Activated gamma-delta T cell (primary cell): ENCODE measurements at places on chromosomes 12 and 14.

DNA sequence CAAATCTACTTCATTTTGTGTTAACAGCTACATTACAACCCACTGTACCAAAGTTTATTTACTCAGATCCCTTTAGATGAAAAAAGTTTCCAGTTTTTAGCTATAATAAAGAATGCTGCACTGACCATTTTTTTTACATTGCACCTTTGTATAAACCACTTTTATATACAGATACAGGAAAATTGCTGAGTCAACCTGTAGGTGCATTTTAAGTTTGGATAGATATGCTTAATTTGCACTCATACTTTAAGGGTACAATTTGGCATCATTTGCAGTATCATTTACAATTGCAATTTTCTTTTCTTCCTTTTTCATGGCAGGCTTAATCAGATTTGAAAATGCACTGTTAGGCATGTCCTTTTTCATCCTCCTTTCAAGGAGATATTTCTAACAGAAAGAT, 257.8 kb upstream of the LMO3 start:
- DNase-seq, result no peak

- DNase-seq, result no peak
These were observed 1.1 kb upstream of the ATXN2 start for GRCh38 chr12:111600205-111600642.

GRCh38 chr12:16347391-16348298, at the start of gene MGST1:
TSS of gene MGST1 (plus strand) at chr12:16347645. CDS start at chr12:16354253, 6,608 bp downstream.
- no peak for DNase-seq

- no peak for DNase-seq
These were observed 15.8 kb downstream of the CCND2 start for GRCh38 chr12:4289231-4289878.

- no peak for DNase-seq
These were observed 165.5 kb downstream of the ANO6 start for GRCh38 chr12:45381351-45381750.

- DNase-seq, result no peak
These were observed 81.6 kb downstream of the IPO8 start for GRCh38 chr12:30614031-30614430.

DNA sequence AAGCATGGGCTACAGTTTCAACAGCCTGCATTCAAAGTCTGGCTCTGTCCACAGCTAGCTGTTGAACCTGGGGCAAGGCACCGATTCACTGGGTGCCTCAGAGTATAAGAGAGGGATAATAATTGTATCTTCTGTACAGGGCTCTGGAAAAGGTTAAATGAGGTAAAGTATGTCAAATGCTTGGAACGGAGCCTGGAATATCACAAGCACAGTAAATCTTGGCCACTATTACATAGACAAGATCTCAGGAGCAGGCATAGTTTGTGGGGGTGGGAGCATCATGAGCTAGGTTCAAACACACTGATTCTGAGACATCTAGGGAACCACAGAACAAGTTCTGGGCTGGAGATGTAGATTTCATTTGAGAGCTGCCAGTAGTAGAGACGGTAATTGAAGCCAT, 203.7 kb upstream of the NUDT4 start:
- no peak for DNase-seq

- DNase-seq, result no peak
These were observed 30.9 kb downstream of the LRTM2 start for GRCh38 chr12:1851151-1851701.

- no peak for DNase-seq
These were observed 668.1 kb downstream of the MED13L start for GRCh38 chr12:115609347-115609746.

GRCh38 chr12:108241986-108242703, 97.0 kb downstream of the CMKLR1 start:
- no peak for DNase-seq

DNA sequence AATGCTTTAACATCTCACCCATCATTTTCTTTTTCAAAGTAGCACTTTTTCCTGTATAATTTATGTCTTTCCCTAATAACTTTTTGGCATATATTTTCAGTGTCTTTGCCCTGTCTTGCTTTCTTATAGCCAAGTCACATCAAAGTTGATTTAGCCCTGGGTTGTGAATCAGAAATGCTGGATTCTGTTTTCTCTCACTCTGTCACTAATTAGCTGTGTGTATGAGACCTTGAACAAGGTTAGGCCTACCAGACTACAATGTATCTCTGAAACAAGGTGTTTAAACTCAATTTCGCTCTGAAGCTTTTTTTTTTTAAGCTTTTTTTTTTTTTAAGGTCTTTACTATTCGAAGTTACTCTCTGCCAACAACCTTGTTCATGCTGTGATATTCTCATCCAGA, 25.7 kb downstream of the CNOT2 start:
- DNase-seq, result no peak

- DNase-seq, result no peak
These were observed 485.0 kb downstream of the PRKD1 start for GRCh38 chr14:29442696-29443095.

GRCh38 chr14:23245282-23245681, 7.5 kb downstream of the RNF212B start:
- no peak for DNase-seq

- DNase-seq, result no peak
These were observed 458.3 kb upstream of the SEL1L start for GRCh38 chr14:81991998-81992397.

DNA sequence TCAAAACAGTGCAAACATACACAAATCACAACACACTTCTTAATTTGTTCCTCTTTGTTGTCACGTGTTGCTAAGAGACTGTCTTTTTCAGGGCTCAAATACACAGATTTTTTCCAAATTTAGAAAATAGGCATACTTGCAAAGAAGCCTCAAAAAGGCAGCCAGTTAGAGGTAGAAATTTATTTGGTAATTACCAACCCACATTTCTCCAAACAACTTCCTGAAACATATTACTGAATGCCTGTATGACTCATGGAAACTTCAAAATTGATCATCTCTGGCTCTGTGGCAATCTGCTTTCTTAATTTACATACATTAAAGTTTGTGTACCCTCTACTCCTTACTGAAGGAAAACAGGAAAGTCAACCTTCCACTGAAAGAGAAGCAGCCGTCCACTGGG, 36.4 kb downstream of the PPM1H start:
- DNase-seq, result no peak

GRCh38 chr12:116186482-116187150, 90.9 kb downstream of the MED13L start:
- DNase-seq, result no peak

DNA sequence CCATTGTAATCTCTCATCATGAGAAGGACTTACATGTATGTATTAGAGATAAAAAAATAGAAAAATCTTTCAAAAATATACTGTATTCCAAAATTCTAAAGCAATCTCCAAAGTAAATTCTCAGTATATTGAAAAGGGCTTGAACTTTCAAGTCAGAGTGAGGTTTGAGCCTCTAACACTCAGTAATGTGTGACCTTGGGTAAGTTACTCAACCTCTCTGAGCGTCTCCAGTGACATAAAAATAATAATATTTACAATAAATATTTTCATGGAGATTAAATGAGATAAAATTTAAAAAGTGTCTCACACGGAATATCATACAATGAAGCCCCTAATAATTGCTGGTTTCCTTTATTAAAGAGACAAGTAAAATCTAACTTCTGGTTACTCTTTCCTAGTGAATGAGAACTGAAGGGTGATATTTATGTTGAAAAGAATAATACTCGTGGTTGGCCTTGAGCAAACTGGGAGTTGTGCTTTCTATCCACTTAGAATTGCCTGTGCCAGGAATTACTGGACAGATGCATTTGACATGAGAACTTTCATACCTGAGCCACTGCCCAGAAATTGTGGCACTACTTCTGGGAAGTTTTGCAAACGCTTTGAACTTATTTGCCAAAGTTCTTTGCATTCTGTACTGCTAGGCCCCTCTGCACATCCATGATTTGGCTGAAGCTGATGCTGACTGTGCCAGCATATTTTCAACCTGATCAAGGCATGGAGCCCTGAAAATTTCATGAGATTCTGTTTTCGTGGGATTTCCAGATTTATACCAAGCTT, 933.7 kb downstream of the GALC start:
- DNase-seq, result no peak

DNA sequence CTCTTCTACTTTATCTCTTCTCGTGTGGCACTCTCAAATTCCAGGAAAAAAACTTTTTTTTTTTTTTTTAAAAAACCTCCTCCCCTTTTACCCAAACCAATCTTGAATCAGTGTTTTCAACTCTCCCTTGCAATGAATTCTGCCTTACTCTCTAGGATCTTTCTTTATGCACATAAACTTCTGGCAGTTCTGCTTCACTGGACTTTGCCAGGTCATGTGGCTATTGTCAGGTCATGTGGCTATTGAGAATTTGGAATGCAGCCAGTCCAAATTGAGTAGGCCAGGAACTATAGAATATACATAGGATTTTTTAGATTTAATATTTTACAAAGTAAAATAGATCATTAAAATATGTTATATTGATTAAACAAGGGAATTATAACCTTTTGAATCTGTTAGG, 218.2 kb downstream of the TMTC3 start:
- DNase-seq, result no peak

DNA sequence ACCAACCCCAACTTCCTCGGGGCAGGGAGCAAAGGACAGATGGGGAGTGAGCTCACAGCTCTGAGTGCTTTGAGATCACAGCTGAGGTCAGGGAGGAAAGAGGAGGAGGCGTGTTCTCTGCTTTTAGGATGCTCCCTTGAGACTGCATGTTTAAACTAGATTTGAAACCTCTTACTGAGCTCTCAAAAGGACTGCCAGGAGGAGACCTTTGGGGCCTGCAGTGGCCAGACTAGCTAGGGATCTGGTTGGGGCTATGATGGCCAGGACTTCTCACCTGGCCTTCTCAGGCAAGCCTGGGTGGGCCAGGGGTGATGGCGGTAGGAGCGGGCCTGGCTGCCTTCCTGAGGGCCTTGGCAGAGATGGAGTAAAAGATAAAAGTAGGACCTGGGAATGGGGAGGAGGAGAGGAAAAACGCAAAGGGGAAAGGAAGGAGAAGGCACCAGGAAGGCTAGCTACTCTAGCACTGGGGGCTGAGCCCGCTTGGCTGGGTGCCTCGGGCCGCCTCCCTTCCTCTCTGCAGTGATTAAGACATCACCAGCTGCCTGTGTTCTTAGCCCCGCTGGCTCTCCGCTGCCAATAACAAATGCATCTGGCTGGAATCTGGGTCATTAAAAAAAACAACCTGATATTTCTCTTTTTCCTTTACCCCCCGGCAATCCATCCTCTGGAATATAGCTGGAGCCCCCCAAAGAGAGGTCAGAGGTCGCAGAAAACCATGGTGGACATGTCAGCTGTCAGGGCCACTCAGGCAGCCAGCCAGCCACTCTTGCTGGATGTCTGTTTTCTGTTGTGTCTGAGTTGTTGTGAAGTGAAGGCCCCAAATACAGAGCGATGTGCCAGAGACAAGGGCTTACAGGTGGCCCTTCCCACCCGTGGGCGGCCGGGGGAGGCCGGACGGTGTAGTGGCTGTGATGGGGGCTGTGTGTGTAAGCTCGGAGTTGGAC, 141.3 kb downstream of the TSPAN9 start:
- no peak for DNase-seq

GRCh38 chr14:74237441-74237840, 1.8 kb upstream of the VSX2 start:
- DNase-seq, result no peak

GRCh38 chr14:66696326-66696725, 188.4 kb downstream of the GPHN start:
- DNase-seq, result no peak

GRCh38 chr14:57171363-57171762, 97.3 kb downstream of the EXOC5 start:
- no peak for DNase-seq

DNA sequence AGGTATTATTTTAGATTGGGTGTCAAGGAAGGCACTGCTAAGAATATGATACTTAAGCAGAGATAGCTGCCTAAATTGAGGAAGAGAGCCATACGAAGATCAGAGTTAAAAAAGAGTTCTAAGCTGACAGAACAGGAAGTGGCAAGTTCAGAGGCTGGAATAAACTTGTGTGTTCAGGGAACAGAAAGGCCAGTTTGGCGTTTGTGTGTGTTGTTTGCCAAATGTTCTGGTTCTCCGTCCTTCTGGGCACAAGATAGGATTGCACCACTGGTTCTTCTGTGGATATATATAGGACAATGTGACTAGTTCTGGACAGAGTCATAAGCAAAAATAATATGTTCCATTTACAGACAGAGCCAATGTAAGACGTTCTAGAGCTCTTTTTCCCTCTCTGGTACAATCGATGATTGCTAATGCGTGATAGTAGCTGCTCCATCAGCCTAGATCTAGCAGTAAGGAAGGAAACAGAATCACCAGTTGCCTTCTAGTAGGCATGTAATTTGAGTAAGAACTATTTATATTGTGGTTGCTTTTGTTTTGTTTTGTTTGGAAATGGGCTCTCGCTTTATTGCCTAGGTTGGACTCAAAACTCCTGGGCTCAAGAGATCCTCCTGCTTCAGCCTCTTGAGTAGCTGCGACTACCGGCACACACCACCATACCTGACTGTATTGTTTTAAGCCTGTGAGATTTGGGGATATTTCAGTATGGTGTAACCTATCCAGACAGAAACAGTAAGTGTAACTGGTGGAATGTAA, 7.4 kb downstream of the BBS10 start:
- no peak for DNase-seq

DNA sequence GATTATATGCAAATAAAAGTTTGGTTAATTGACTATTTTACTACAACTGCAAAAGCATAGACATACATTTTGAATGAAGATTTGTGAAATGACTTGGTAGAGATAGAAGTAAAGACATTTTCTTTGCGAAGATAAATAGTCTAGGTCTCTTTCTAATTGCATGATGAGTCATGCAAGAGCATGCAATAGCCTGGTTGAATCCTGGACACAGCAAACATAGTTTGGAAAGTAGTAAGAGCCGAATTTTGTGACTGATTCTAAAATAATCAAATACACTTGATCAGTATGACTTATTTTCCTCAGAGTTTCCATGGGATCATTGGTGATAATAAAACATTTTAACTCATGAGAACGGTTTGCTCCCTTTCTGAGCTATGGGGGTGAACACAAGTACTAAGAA, 27.7 kb upstream of the CAND1 start:
- no peak for DNase-seq

GRCh38 chr14:24187539-24187915, 1.1 kb downstream of the IPO4 start:
- no peak for DNase-seq

DNA sequence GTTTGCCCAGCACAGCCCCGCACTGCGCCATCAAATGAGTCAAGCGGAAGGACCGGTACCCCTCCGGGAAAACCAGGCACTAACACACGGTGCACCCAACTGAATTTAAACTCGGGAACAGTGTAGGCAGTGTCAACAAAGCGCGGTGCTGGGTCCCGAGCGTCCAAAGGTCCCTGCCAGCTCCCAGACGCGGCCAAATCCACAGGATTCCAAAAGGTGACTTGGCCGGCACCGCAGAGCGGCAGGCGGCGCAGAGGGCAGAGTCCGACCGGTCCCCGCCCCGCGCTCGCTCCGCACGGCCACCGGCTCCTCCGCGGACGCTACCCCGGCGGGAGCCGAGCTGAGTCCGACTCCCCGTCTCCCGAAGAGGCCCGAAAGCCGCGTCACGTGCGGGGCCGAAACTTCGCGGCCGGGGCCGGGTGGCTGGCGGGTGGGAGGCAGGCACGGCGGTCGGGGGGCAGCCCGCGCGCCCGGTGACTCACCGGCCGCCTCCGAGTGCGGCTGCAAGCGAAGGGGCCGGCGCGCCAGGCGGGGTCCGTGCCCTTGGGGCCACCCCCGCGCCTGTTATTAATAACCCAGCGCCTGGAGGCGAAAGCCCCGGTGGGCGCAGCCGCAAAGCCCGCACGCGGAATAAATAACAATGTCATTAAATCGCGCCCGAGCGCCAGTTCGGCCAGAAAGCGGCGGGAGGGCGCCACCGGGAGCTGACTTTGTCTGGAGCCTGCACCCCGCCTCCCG, 863 bp downstream of the DENND5B start:
- peak; percentile 22 for DNase-seq

GRCh38 chr12:27013611-27014084, 536 bp downstream of the TM7SF3 start:
- no peak for DNase-seq
